Sigmoid colon (tissue), 7 donors: ENCODE measurements at places on chromosomes 16 and 17.

DNA sequence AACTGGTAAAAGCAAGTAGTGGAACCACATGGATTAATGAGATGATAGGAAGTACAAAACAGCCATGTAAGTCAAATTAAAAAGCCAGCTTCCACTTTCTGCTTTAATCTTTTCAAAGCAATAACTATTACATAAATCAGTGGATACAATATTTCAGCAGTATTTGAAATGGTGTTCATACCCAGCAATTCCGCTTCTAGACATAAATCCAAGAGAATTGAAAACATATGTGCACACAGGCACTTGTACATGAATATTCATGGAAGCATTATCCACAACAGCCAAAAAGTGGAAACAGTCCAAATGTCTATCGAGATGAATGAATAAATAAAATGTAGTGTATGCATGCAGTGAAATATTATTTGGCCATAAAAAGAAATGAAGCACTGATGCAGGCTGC is 27.4 kb downstream of the SLFN12L start:
- H3K27me3 ChIP-seq, result peaks cover 41% of the 10 kb centered on the region
- no peak overlapping the region for H3K4me3 ChIP-seq
- no peaks in the 10 kb centered on the region for H3K4me1 ChIP-seq

DNA sequence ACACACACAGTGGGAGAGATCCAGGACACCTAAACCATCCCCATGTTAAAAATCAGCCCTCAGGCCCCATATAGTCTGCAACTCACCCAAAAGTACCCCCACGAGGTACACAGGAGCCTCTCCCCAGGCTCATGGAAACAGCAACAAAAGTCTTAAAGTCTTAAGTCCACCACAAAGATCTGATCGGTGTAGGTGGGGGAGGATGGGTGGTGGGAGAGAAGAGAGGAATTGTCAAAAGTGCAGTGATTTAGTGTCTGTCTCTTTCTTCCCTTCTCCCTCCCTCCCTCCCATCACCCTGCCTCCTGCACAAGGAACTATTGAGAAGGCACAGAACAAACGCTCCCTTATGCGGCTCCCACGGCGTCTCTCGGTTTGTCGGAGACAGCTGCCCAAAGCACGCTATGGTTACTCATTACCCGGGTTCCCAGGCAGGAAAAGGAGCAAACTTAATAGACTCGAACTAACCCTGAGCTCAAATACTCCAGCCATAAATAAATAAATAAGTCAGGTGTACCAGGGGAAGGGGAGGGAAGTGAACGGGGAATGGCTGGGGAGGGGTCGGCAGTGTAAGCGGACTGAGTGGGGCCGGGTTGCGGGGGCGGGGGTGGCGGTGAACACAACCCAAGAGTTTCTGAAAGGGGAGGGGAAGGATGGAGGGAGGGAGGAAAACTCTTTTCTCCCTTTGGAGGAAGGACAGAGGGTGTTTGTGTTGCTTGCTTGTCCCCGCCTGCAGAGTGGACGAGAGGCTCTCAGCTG is 477.4 kb downstream of the SLC39A11 start:
- no peak for DNase-seq
- H3K27me3 ChIP-seq, result peaks cover 34% of the 10 kb centered on the region
- H3K4me1 ChIP-seq, result no peaks in the 10 kb centered on the region
- H3K36me3 ChIP-seq, result no peaks in the 10 kb centered on the region
- no peak overlapping the region for H3K4me3 ChIP-seq

- H3K27me3 ChIP-seq, result no peaks in the 10 kb centered on the region
- peak overlapping the region; percentile 84 for H3K27ac ChIP-seq
- H3K36me3 ChIP-seq, result no peaks in the 10 kb centered on the region
- H3K4me1 ChIP-seq, result no peaks in the 10 kb centered on the region
- H3K4me3 ChIP-seq, result peak overlapping the region; percentile 20
- DNase-seq, result peak; percentile 85
These were observed 28.0 kb downstream of the NXN start for GRCh38 chr17:951325-952132.

- peaks cover 69% of the 10 kb centered on the region for H3K4me1 ChIP-seq
- no peaks in the 10 kb centered on the region for H3K27me3 ChIP-seq
- H3K27ac ChIP-seq, result peak overlapping the region; percentile 93
- DNase-seq, result no peak
- H3K4me3 ChIP-seq, result no peak overlapping the region
These were observed 4.1 kb downstream of the CFAP20 start for GRCh38 chr16:58125041-58125440.

GRCh38 chr17:49730078-49730784 is 22.5 kb upstream of the SLC35B1 start:
- no peak overlapping the region for H3K4me3 ChIP-seq
- H3K4me1 ChIP-seq, result peaks cover 57% of the 10 kb centered on the region
- H3K27ac ChIP-seq, result peak overlapping the region; percentile 83
- no peaks in the 10 kb centered on the region for H3K36me3 ChIP-seq
- H3K27me3 ChIP-seq, result no peaks in the 10 kb centered on the region
- peak; percentile 94 for DNase-seq

GRCh38 chr16:85557083-85557970 is 55.8 kb upstream of the GSE1 start:
- H3K36me3 ChIP-seq, result no peaks in the 10 kb centered on the region
- no peaks in the 10 kb centered on the region for H3K27me3 ChIP-seq
- no peaks in the 10 kb centered on the region for H3K4me1 ChIP-seq
